ENCODE measurements at places on chromosomes 2 and 18.

- DNase-seq, result peak; percentile 98
Observed at GRCh38 chr2:152421521-152422370, 86.8 kb downstream of the FMNL2 start.

DNA sequence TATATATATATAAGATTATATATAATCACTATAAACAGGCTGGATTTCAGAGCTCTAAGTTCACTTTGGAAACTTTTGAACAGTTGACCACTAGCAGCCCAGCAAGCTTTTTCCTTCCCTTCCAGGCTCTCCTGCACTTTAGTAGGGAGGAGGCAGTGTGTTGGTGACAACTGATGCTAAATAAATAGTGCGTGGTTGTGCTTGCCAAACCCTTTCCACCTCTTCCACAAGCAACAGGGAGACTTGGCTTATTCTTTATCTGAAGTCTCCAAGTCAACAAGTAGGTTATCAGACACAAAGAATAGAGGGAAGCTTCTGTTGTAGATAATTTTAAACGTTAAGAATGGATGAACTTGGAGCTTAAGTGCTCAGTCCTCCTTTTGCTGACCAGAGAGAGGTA is 408.2 kb upstream of the HNRNPA3 start:
- DNase-seq, result no peak

DNA sequence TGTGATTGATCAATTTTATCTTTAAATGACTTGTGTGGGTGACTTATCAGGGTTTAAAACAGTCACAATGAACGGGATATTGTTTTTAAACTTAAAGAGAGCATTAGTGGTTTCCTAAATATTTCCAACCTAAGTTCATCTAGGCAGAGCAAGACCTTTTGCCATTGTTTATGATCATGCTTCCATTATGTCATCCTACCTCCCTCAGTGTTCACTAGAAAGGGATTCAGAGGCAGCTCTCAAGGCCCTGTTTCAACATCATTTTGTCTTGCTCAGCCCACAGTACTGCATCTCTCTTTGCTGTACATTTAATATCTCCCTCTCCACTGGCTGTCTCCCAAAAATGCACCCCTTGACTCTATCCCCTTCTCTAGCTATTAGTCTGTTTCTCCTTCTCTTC is 21.5 kb upstream of the PELI1 start:
- DNase-seq, result peak; percentile 83

GRCh38 chr2:27954221-27954673 is 63.7 kb downstream of the BABAM2 start:
- DNase-seq, result peak; percentile 45

- no peak for DNase-seq
Observed at GRCh38 chr18:57816208-57816954, 13.3 kb upstream of the ATP8B1 start.

- DNase-seq, result no peak
Observed at GRCh38 chr2:237045449-237045848, 40.2 kb upstream of the COPS8 start.

DNA sequence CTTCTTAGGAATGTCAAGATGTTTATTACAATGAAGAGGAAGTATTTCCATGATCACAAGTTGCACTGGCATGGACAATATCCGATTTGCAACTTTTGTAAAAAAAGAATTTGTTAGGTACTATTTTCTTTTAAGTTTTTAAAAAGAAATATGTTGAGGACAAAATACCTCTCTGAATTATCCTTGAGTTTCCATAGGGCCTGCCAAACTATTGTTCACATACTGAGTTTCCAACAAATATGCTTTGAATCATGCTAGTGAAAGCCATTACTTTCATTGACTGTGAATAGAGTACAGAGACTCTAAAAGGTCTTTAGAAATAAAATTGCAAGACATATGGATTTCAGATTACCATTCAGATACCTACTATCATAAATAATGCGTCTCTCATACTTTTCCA is 566.1 kb downstream of the TMEM182 start:
- no peak for DNase-seq

DNA sequence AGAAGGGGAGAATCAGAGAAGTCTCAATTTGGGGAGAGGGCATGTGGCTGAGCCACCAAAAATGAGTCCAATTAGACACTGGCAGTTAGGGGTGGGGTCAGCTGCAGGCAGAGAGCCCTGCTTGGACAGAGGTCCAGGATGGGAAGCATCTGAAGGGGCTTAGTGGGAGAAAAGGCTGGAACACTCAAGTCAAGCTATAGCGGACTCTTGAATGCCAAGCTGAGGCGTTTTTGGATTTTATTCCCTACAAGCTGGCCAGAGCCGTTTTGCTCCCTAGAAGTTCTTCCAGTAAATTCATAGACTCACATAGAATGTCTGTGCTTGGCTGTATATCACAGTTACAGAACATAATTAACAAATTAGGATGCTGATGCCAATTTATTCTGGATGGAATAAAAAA is 172.8 kb downstream of the ACOXL start:
- no peak for DNase-seq

GRCh38 chr2:46818141-46818621 is 97.4 kb downstream of the MCFD2 start:
- no peak for DNase-seq

- DNase-seq, result no peak
Observed at GRCh38 chr2:48170281-48170680, 264.0 kb upstream of the FBXO11 start.

DNA sequence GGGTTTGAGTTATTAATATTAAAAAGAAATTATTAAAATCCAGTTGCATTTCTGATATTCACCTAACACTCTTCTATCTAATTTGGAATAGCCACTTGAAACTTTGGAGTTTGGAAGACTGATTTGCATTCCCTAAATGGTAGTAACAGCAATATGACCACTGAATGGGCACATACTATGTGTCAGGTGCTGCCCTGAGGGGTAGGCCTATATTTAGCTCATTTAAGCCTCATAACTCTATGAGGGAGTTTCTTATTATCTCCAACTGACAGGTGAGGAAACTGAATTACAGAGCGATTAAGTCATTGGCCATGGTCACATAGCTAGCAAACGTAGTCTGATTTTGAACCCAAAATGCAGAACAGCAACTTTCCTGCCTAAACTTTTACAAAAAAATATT is 77.3 kb downstream of the VWA3B start:
- no peak for DNase-seq

GRCh38 chr2:165013944-165014619 is 58.8 kb upstream of the SLC38A11 start:
- DNase-seq, result no peak

DNA sequence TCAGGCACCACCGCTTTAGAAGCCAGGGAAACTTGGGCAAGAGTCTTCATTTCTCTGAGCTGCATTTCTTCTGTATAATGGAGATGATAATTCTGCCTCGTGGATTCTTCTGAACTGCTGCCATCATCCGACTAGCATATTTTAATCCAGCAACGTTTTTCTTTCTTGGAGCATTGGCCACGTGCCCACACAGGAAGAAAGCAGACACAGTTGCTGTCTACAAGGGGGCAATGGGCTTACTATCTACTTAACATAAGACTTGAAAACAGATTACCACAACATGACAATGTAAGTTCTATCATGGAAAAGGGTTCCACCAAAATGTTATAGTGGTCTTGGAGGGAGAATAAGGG is 176.5 kb downstream of the FAM210A start:
- no peak for DNase-seq

DNA sequence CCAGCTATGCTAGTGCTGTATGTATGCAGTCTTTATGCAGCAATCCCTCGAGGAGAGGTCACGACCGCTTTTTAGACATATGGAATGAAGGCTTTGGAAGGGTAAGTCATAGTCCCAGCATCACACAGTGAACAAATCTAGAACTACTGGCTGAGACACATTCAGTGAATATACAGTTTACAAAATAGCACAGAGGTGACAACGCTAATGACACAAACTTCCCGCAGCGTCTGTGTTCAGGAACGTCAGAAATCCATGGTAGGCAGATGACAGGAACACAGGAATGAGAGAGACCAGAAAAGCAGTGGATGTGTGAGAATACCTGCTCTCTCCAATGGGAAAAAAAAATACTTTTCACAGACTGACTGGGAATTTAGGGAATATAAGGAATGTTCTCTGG is 29.6 kb downstream of the CABYR start:
- no peak for DNase-seq

GRCh38 chr2:27805180-27805579 is 33.7 kb downstream of the MRPL33 start:
- DNase-seq, result no peak

GRCh38 chr2:127790694-127791529 is 20.1 kb downstream of the WDR33 start:
- no peak for DNase-seq

DNA sequence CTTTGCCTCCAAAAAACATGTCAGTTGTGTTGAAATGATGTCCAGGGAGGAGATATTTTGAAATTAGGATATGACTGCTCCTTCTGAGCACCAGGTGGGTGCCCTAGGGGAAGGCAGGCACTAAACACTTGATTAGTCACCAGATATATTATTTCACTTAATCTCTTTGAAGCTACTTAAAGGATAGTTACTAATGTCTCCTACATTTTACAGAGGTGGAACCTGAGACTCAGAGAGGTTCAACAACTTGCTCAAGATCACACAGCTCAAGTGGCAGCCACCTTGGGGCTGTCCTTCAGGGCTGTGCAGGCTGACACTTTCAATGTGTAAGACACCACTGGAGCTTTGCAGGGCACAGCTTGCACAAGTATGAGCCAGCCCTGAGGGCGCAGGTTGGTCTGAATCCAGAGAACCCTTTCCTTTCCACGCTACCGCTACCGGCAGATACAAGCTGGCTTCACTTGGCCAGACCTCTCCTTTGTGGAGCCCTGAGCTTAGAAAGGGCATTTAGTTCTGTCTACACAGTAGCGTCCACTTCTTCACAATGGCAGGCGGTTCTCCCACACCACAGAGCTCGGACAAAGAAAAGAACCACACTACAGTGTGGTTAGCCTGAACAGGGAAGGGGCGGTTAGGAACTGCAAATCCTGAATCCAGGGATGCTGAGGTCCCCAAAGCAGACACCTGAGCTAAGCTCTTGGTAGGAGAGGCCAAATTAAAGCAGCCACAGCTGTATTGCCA is 16.4 kb downstream of the ALPK2 start:
- DNase-seq, result no peak

DNA sequence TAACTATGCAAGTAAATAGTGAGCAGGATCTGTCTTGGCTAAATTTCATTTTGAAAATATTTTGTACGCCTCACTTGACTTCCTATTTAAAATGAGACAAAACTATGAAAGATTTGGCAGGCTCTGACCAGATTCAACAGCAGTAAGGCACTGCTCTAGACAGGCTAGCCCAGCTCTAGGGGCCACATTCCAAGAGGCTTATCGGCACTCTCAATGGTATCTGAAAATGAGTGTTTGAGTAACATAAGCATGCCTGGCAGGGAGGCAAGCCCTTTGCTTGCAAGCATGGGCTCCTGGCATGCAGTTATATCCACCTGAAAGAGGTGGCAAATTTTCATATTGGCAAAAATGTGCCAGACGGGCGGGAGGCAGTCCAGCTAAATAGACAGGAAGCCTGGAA is 10.5 kb downstream of the CAPN13 start:
- no peak for DNase-seq

DNA sequence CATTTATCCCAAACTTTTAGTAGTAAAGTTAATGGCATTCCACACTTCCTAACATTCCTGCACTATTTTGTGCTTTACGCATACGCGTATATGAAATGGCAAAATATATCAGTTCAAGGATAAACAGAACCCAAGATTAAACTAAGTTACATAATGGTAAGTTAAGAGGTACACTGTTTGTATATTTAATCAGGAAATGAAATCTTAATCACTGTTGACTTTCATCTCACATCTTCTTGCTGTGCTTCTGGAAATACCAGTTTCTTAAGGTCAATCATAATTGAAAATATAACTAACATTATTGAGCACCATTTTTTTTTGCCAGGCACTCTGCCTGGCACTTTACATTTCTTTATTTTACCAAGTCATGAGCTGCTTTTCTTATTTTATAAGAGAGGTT is 565.2 kb downstream of the LRP1B start:
- DNase-seq, result no peak

DNA sequence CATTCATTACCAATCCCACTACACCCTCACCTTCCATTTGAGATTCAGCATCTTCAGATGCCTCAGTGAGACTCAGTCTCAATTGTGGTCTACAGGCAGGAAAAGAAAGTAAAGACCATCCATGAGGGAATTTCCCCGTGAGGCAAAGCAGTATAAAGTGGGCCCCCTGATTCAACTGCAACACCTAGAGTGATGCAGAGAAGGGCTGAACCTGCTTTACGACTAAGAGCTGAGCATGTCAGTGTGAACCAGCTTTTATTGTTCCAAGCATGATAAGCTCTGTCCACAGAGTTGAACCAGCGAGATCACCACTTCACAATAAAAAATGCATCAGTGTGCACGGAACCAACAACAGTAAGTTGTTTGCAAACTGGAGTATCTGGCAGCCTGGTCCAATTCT is 357.6 kb upstream of the ATP5MC3 start:
- DNase-seq, result no peak

DNA sequence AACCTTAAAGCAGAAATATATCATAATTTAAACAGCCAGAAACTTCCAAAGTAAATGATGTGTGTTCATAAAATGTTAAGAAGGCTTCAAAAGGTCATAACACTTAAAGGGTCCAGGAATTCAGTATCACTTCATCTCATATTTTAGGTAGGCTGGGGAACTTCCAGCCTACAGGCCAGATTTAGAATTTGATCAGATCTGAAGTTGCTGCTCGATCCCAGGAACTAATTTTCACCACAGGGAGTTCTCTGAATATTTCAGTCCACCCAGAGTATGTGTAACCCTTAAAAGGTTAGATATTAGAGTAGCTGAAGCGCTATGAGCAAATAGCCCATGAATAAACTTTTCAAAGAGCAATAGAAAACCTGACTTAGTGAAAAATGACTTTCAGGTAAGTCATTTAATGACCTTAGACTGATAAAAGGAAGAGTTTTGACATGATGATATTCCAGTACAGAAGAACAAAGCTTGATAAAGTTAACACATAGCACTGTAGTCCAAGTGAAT is 1.7 kb downstream of the WIPF1 start:
- peak; percentile 63 for DNase-seq

- peak; percentile 94 for DNase-seq
Observed at GRCh38 chr2:237474931-237475703, 11.9 kb upstream of the MLPH start.

DNA sequence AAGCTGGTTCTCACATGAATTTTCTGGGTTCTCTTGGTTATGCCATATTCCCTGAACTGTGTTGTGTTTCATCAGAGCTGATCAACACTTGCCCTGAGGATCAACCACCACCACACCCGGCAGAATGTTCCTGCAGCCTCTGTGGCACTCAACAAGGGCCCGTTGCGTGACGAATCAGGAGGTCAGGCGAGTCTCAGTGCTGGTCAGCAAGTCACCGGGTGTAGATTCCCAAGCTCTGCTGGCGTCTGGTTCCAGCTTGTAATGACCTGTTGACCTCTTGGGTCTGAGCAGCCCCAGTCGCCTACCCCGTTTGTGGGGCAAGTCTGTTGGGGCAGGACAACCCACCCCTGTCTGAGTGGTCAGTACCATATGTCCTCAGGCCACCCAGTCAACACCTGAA is 46.0 kb downstream of the ADCY3 start:
- no peak for DNase-seq

GRCh38 chr18:48835745-48836170 is 115.0 kb downstream of the SMAD7 start:
- no peak for DNase-seq
